Cardiac septum (tissue), 1 donor: ENCODE measurements at places on chromosomes 2 and 18. TPM values are rescaled to one million over a fixed set of nuclear protein-coding genes. Genes with fewer than 3 reads are reported as not detected.

GAD1 gene
- total RNA-seq, result 0.46 TPM

CKAP2L gene
- 0.30 TPM for total RNA-seq

DNA sequence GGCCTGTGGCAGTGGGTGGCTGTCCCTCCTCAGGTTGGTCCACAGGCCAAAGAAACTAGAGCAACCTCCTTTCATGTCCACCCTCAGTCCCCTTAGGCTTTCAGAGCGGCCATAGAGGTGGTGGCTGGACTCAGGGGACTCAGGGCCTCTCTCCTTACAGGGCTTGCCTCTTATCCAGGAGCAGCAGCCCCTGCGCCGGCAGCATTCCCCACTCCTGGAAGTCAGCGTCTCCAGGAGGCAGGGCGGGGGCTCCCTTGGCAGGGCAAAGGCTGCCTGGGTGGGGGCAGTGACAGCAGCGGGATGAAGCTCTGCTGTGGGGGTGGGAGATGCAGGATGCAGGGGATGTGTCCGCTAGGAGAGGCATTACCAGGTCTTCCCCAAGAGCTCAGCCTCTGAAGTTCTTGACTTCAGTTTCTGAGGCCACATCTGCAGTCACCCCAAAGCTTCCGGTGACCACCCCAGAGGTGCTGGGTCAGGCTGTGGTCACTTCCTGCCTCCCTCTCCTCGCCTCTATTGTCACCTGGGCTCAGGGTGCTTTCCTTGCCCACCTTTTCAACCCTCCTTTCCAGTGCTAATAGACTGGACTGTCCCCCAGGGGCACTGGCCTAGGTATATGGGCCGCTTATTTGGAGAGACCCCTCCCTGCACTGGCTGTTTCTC lies 8.6 kb upstream of the GPR55 start:
- DNase-seq, result peak; percentile 73

DNA sequence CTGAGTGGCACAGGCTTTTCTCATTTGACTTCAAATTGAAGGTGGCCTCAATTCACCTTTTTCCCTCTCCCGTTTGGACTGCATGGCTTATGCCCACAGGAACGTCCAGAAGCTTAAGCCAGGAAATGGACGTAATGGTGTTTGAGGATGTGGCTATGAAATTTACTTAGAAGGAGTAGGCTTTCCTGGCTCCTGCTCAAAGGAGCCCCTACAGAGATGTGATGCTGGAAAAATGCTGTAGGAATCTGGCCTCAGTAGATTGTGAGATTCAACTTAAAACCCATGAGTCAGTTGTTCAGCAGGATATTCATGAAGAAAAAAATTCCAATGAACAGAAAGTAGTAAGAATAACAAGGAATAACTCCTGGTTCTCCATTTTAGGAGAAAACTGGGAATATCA lies 129.0 kb downstream of the ICOS start:
- no peak for DNase-seq

FAP gene
- total RNA-seq, result 10.4 TPM

DNA sequence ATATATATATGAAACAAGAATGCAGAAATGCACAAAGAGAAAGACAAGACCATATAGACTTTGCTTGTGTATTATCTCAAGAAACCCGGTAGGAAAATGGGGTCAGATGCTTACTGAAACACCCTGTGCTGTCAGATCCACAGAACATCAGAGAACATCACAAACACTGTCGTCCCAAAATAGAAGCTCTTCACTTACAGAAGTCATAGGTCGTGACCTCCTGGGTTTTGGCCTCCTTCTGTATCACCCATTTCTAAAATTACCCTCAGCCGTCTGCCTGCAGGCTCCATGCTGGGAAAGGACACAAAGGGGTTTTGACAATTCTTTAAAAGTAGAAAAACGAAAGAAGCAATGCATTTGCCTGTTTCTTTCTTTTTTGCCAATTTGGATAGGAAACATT lies 137.9 kb downstream of the PAX3 start:
- no peak for DNase-seq

DNA sequence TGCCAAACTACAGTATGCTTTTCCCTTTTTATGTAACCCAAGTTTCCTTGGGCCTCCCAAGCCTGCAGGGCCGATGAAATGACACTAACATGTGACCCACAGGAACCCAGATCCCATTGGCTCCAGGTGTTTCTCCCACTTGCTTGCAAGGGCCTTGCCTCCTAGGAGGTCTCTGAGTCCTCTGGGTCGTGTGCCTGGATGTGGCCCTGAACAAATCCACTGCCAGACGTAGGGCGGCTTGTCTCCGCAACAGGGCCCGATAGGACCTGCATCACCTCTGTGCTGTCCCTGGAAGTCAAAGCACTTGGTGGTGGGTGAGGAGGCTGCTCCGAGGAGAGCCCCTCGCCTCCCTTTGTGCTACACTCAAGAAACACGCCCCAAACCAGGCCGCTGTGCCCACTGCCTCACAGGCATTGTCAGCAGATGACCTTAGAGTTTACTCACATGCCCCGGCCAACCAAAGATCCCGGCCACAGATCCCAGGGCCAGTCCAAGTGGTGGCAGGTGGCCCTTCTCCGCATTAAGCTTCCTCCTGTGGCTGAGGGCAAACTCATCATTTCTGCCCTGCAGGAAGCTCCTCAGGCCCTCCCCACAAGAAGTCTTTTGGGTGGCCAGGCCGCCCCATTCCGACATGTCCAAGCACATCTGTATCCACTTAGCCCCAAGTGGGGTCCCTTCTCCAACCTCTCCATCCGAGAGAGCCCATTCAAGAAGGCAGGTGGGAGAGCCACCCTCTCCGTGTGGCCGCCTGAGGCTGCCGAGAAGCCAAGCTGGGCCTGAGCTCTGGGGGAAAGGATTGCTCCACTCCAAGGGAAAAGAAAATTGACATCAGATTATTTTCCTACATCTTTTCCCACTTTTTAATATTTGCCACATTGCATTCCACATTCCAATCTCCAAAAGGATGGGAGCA lies 76.7 kb downstream of the GFPT1 start:
- no peak for DNase-seq

GPBAR1 gene
- 1.2 TPM for total RNA-seq

- no peak for DNase-seq
Measured at GRCh38 chr2:42545841-42546390, 22.5 kb upstream of the MTA3 start.

SMPD4 gene
- total RNA-seq, result 22.5 TPM

ERICH2 gene
- total RNA-seq, result 1.7 TPM

DNA sequence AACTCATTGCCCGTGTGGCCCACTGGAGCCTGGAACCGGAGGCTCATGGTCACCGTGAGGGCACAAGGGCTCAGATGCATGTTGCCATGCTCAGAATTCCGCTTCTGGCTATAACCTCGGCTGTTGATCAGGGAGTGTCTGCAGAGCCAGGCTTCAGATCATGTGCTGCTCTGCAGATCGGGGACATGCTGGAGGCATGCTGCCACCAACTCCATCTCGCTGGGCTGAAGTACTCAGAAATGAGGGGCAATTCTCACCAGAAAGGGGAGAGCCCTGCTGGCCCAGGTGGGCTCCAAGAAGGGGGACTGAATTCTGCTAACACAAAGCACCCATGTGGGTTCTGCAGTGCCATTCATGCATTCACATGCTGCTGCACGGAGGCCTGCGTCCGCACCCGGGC lies 269.2 kb upstream of the PXDN start:
- no peak for DNase-seq

GRCh38 chr2:111039628-111040383 lies 80.9 kb upstream of the BCL2L11 start:
- no peak for DNase-seq

GRCh38 chr2:138841459-138841858 lies 61.3 kb upstream of the NXPH2 start:
- DNase-seq, result no peak

DNA sequence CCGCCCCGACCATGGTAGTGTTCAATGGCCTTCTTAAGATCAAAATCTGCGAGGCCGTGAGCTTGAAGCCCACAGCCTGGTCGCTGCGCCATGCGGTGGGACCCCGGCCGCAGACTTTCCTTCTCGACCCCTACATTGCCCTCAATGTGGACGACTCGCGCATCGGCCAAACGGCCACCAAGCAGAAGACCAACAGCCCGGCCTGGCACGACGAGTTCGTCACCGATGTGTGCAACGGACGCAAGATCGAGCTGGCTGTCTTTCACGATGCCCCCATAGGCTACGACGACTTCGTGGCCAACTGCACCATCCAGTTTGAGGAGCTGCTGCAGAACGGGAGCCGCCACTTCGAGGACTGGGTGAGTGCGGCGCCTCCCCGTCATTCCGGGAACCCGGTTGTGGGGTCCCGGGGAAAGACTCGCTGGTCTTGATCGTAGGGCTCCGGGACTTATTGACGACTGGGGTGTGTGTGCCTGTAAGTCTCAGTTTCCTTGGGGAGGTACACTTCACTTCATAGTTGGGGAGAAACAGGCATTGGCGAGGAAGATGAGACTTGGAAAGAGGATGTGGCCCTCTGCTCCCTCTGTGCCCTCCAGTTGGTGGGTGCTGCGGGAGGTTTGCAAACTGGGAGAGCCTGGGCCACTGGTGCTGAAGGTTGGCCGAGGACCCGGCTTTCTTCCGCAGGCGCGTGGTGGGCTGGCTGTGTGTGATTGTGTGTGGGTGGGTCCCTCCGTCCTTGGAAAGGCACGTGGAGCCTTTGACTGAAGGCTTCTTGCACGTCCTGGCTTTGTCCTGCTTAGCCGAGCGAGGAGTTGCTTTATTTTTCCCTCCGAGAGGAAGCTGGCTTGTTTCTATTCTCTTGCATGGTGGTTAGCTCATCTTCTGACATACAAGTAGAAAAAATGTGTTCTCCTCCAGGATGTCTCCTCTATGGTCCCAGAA lies 886 bp downstream of the PRKCE start:
- DNase-seq, result no peak

DNA sequence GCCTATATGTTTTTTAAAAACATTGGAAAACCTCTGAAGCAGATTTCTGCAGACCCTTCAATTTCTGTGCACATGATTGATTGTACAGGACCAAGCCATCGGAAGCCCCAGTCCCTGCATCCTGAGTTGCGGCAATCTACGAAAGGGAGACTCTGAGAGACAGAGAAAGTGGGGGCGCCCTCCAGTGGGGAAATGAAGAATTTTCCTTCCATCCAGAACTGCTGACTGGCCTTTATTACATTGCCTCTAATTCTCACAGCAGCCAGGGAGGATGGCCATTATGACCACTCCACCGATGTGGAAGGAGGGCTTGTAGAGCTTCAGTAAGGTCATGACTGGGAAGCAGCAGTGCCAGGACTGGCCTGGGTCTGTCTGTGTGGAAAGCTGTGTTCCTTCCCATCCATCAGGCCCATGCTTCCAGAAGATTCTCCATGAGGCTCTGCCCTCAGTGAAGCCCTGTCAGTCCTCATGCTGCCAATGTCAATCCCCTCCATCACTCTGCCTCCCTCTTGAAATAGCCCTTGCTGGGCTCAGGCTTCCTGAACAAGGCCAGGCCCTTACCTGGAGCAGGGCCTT lies 20.0 kb upstream of the RESP18 start:
- DNase-seq, result no peak

GRCh38 chr18:6261938-6262337 lies 152.8 kb downstream of the L3MBTL4 start:
- DNase-seq, result no peak

LYG2 gene
- total RNA-seq, result not detected

DNA sequence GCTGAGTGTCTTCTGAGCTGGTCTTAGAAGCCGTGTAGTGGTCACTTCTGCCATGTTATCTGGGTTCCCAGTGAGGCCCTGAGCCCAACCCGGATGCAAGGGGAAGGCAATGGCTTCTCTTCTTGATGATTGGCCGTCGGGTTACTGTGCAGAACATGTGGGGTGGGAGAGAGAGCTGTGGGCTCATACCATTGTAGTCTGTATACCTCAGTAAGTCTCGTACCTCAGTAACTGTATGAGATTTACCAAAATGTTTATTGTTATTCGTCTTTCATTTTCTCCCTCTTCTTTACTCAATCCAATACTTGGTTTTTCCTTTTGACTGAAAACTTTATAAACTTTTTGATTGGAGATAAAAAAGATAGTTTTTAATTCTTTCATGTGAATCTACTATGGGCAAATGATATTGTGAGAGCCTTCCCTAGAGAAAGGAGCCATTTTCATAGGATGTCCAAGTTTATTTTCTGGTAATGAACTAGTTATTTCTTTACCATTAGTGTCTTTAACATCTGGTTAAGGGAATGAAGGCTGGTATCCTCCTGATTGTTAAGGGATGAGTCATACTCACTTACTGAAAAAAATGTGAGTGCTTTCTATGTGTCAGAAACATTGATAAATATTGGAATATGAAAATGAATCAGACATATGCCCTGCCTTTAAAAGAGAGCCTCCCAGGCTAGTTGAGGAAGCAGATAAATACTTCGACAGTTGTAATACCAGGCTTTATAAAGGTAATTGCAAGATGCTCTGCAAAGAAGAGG lies 129.9 kb downstream of the PRPF40A start:
- no peak for DNase-seq

DNA sequence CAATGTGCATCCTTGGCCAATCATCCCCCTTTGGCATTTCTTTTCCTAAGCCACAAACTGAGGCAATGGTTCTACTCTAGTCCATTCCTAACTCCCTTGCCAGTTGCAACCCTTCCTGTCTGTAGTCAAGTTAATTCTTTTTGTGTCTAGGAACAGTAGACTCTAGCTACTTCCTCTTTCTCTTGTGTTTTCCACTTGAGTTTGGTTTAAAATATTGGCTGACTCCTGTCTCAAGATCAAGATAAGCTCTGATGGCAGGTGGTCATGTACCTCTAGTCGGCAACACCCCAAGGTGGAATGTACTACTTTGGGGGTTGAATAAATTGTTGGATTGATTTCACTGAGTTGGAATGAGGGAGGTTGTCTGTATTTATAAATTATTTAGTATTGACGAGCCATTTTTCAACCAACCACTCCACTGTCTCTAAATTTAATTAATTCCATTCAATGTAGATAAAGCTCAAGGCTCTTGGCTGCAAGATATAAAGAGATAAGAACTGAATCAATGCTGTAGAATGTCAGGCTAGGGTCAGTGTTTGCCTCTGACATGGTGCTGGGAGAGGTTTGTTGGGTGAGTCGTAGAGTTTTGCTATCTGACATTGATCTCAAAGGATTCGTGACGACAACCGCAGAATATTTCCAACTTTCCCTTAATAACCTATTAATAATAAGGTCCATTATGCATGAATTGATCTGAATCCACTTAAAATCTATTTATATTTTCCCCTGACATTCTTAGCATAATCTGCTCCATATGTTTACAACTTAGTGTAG lies 188.7 kb upstream of the APCDD1 start:
- DNase-seq, result no peak

GRCh38 chr18:12159446-12159845 lies 65.8 kb downstream of the ANKRD62 start:
- no peak for DNase-seq

DNA sequence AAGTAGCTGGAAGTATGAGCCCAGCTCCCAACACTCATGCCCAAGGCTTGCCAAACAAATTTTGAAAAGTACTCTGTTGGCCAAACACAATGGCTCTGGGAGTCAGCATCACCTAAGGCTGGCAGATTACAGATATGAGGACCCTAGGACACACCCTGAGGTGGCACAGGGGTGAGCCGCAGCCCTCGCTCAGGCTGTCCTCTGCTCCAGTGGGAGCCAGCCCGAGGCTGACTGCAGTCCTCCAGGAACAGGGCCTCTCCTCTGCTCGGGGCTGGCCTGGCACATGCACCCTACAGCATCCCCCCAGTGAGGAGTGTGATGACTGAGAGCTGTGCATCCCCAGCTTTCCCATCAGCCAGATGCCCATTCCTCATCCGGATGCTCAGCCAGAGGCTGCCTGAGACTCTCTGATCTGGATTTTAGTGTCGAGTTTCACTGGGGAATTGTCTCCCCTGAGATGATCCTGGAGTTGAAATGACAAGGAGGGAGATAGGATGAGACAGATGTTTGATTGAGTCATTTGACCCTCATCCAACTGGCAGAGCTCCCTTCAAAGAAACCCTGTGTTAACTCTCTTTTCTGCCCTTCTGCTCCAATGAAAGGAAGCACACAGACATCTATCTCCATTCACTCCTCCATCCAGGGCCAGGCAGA lies 269.3 kb upstream of the NCKAP5 start:
- no peak for DNase-seq
